Cardiac septum (tissue), 1 donor: ENCODE measurements at places on chromosomes 6 and 20. TPM values are rescaled to one million over a fixed set of nuclear protein-coding genes. Genes with fewer than 3 reads are reported as not detected.

- peak; percentile 7 for DNase-seq
Measured at GRCh38 chr6:389622-390021, 1.9 kb upstream of the IRF4 start.

DNA sequence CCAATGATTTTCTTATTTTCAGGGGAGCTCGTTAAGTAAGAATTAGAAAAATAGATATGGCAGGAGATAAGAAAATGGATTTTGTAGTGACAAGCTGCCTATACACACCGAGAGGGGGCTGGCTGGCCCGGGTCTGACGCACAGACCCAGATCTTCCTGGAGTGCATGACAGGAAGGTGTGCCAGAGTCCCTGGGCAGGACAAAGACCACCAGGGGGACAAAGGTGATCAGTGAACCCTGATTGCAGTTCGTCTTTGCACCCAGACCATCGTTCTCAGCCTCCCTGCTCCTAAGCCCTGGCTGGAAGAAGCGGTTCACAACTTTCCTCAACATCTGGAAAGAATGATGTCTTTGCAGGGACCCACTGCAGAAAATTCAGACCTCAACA, 24.3 kb downstream of the CDH22 start:
- DNase-seq: no peak

DNA sequence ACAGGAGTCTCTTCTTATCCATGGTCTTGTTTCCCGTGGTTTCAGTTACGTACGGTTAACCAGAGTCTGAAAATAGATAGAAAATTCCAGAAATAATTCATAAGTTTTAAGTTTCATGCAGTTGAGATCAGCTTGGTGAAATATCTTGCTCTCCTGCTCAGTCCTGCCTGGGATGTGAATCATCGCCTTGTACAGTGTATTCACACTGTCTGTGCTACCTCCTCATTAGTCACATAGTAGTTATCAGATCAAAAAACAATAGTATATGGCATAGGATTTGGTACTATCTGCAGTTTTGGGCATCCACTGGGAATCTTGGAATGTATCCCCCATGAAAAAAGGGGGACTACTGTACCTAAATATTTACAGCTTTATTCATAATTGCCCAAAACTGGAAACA, 22.7 kb upstream of the MOCS1 start:
- DNase-seq: no peak

DNA sequence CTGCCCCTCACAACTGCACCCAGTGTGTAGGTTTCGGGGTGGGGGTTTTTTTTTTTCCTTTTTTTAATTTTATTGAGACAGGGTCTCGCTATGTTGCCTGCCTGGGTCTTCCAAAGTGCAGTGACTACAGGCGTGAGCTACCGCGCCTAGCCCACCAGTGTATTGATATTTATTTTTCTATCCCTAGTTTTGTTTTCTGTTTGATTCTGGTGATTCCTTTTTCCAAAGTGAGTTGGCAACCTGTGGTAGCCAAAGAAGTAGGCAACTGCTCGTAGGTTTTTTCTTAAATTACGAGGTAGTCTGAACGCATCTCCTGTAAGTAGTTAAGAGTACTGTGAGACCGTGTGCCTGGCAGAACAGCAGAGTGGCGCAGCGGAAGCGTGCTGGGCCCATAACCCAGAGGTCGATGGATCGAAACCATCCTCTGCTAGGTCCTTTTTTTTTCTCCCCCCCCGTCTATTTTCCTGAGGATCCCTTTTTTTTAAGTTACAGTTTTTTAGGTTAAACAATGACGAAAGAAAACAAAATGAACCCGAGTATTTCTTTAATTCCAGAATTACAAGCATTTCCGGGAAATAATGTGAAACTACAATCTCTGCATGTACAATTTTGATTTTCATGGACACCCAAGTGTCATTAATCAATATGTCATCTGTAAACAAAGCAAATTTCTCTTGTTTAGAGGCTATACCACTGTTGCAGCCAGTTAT, 78.7 kb upstream of the BTN3A2 start:
- no peak for DNase-seq

Gene CNBD2
- total RNA-seq: 3.1 TPM

Gene TREML2
- total RNA-seq: 0.22 TPM

DNA sequence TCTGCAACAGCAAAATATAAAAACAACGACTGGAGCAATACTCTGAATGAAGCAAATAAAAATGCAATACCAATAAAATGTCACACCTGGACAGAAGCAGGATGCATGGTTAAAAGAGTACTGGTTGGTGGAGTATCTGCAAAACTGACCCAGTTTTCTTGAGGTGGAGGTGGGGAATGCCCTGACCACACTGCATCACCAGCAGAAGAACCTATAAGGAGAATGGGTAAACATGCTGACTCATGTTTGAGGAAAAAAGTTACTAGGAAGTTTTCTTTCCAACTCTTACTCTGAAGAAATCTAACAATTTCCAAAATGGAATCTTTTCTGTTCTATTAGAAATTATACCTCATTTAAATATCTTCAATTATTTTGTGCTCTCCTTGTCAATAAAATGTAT, 43.6 kb downstream of the REPS1 start:
- no peak for DNase-seq

GRCh38 chr6:130632277-130632676, 194.9 kb upstream of the SMLR1 start:
- DNase-seq: no peak

DNA sequence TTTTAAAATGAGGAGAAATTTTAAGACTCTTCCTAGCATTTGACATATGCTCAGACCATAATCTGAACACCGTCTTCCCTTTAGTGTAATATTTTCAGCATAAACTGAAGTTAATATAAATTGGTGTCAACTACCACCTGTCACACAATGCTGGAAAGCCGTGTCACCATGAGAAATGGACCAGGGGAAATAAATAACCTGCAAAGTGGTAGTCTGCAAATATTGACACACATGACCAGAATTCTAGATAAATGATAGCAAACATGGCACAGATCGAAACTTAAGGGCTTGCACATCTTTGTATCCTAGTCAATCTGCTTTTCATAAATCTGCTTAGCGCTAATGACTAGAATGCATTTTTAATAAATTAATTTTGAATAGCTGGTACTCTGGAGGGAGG, 191.9 kb downstream of the CD83 start:
- no peak for DNase-seq

Gene MOG
- total RNA-seq: 2.0 TPM

- DNase-seq: no peak
Measured at GRCh38 chr6:161054876-161055275, 63.3 kb downstream of the MAP3K4 start.

- no peak for DNase-seq
Measured at GRCh38 chr20:60011512-60012507, 53.6 kb downstream of the CDH26 start.

Gene C6orf132
- total RNA-seq: 1.3 TPM

- DNase-seq: no peak
Measured at GRCh38 chr6:66796987-66797386, 1090.0 kb upstream of the EYS start.

DNA sequence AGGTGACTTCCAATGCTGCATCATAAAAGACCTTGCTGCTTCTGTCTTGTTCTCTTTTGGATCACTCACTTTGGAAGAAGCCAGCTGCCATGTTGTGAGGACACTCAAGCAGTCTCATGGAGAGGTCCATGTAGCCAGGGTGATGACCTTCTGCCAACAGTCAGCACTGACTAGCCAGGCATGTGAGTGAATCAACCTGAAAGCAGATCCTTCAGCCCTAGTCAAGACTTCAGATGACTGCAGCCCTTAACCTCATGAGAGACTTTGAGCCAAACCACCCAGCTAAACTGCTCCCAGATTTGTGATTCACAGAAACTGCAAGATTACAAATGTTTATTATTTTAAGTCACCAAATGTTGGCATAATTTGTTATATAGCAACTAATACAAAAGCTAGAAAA, 86.0 kb upstream of the IYD start:
- no peak for DNase-seq

- peak; percentile 66 for DNase-seq
Measured at GRCh38 chr20:30484009-30484748, 773.3 kb upstream of the DEFB115 start.

Gene ASF1A
- total RNA-seq: 18.8 TPM

DNA sequence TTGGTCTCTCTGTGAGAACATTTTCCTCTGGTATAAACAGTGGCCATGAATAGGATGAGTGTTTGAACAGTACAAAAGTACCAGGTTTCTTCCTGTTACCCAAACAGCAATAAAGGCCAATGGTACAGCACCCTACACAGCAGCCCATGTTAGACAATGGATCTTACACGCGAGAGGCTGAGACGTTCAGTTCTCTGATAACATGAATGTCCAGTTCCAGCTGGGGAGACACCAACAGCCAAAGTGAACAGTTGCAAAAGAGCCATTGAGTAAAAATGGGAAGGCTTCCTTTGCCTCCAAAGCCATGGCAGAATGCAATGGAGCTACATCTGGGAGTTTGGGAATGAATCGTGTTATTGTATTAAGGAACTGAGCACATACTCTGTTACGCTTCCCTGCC, 246.8 kb upstream of the SGK1 start:
- DNase-seq: no peak

- DNase-seq: no peak
Measured at GRCh38 chr6:71408787-71409723, 120.4 kb downstream of the OGFRL1 start.

Gene C6orf15
- total RNA-seq: not detected

Gene HLA-DPA1
- 35.8 TPM for total RNA-seq

DNA sequence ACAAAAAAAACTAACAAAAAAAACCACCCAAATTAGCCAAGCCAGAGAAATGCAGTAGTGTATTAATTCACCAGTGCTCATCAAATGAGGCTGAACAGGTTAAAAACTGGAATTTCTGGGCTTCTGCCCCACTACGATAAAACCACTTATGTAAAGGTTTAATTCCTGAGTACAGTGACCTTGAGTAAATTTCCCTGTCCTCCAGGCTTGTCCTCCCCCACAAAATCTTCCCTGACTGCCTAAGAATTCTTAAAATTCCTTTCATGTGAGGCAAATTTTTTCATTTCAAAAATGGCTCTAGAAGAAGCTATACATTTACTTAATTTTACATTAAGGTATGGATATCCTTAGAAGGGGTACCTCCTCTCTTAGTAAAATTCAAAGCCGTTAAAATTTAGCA, 80.1 kb upstream of the ID4 start:
- DNase-seq: no peak

- DNase-seq: no peak
Measured at GRCh38 chr6:43801495-43802181, 31.6 kb downstream of the VEGFA start.

Gene FGD2
- 2.3 TPM for total RNA-seq

GRCh38 chr6:124433387-124434160, 528.7 kb upstream of the RNF217 start:
- DNase-seq: no peak

DNA sequence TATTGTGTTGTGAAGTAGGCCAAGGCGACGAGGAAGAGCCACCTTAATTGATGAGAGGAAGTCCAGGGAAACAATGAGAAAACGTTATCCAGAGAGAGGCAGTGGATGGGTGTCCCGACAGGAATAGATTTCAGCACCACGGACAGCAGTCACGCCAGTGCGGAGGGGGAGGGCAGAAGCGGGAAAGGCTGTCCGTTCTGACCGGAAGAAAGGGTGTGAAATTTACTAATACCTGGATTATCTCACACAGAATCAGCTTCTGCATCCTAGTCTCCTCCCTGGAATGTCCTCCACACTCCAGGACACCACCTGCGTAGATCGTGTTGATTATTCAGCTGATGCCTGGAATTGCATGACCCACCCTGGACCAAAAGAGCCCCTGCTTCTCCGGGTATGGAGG, 7.4 kb upstream of the BPIFA3 start:
- DNase-seq: no peak

DNA sequence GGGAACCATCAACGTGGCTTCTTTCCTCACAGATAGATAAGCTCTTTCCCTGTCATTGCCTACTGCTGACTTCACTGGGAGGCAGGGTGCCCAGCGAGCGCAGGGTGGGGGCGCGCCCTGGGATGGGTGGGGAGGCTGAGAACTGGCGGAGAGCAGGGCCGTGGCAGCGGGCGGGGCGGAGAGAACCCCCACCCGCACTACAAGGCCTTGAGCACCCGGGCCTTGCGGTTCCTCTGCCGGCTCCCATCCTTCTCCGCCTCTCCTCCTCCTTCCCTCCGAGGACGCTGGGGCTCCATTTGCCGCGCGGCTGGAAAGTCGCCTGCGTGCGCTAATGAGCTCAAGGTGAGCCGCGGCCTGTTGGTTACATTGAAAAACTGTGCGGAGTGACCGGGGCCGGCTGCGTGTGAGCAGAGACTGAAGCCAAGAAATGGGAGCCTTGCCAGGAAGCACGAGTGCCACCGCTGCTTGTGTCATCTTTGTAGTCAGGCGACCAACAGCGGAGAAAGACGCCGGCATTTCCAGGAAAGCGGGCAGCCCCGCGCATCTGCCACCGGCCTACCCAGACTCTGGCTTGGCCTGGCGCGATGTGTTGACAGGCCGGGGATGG, 963.5 kb upstream of the SLC35B3 start:
- DNase-seq: no peak

GRCh38 chr20:8330785-8331695, 199.0 kb downstream of the PLCB1 start:
- DNase-seq: no peak

Gene BTNL2
- not detected for total RNA-seq

- no peak for DNase-seq
Measured at GRCh38 chr6:135113860-135114259, 59.2 kb upstream of the HBS1L start.

DNA sequence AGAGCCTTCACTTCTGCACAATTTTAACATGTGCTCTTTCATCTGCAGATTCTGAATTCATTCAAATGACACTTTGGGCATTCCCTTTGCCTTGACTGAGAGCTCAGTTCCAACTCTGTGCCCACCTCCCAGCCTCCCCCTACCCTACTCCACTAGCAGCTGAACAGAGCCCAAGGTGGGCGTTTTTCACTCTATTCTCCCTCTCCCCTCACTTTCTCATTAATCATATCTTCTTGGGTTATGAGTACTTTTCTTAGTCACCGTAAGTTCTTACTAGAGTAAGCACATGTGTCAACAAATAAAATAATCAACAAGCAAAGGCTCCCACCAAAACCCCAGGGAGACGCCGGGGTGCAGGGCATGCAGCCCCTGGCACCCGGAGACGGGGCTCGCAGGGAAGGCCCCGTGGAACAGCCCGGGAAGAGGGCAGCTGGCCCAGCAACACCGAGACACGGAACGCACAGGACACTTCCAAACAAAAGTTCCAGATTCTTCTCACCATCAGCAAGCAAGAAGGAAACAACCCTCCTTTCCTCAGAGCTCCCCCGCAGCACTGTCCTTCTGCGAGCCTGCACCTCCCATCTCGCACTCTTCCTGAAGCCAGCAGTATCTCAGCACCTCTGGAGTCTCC, 34.1 kb downstream of the TAF4 start:
- DNase-seq: no peak

Gene CSE1L
- total RNA-seq: 34.0 TPM

Gene VIP
- total RNA-seq: 0.67 TPM

GRCh38 chr20:61185841-61186601, 66.0 kb upstream of the CDH4 start:
- no peak for DNase-seq

GRCh38 chr6:17633465-17634188, 33.5 kb downstream of the FAM8A1 start:
- no peak for DNase-seq

- DNase-seq: no peak
Measured at GRCh38 chr6:169589293-169589692, 112.5 kb downstream of the WDR27 start.

GRCh38 chr6:11586117-11586516, 48.6 kb downstream of the TMEM170B start:
- DNase-seq: no peak

- DNase-seq: no peak
Measured at GRCh38 chr6:167415441-167415961, 90.6 kb downstream of the TTLL2 start.
